ENCODE measurements at places on chromosomes 1 and 21.

DNA sequence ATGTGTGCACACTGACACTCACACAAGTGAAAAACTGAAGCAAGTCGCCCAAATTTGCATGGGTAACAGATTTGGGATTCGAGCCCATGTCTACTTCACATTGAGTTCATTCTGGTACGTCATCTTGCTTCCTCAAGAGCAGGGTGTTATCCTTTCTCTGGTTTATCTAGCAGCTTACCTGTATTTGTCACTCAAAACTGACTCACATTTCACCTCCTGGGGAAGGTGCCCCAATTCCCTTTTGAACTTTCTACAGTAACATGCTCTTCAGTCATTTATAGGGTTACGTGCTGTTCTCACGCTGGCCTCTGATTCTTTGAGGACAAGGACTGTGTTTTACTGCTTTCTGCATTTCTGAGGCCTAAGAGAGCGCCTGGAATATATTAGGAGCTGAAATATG is 162.8 kb downstream of the PDE4B start:
- DNase-seq = no peak

DNA sequence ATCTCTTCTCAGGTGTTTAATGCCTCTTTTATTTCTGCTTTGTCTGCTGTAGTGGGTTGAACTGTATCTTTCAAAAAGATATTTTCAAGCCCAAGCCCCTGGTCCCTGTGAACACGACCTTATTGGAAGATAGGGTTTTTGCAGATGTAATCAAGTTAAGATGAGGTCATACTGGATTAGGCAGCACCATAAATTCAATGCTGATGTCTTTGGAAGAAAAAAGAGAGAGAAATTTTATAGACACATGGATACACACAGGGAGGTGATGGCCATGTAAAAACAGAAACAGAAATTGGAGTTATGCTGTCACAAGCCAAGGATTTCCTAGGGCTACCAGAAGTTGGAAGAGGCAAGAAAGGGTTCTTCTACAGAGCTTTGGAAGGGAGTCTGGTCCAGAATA is 301.4 kb downstream of the KCTD3 start:
- no peak for DNase-seq

DNA sequence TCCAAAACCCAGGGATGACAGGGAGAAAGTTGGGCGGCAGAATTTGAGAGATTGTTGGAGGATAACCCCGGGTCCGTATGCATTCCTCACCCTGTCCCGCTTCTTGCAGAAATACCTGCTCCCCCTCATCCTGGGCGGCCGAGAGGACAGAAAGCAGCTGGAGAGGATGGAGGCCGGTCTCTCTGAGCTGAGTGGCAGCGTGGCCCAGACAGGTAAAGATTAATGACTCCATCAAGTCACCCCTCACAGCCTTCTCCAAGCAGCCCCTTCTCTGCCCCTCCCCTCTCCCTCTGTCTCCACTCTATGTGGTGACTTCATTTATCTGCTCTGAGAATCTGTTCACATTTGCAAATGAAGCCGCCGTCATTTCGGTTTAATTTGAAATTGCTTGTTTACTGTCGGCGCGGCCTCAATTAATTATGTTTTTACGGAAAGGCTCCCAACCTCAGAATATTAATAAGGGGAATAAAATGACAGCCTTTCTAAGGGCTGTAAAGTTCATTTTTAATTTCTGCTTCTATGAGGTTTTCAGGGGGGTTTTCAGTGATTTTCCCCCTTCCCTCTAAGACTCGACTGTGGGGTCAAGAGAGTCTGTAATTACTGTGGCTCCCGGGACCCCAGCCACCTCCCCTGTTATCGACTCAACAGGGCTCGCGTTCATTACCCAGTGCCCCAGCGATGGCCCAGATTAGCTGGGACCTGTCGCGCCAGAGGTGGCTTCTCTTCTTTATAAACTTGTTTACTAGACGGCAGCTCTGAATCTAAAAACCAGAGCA is 148.3 kb downstream of the PEX14 start:
- no peak for DNase-seq

- DNase-seq = no peak
Observed at GRCh38 chr1:47578026-47578720, 140.3 kb downstream of the FOXD2 start.

DNA sequence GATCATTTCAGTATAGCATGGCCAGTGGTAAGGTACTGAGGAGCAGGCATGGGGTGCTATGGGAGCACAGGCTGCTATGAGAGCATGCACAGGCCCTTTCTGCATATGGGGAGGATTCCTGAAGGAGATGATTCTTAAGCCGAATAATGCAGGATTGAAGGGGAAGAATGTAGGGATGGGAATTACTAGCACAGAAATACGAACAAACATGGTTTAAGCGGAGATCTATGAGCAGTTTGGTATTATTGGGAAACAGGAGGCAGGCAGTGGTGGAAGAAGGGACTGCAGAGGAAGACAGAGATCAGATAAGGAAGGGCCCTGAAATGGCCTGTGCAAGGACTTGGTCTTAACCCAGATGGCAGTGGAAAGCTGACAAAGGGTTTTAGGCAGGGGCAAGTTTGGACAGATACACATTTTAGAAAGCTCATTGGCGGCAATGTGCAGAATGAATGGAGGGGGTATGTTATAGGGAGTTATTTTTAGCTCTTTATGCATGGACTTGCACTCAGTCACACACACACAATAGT is 1.7 kb downstream of the OSCP1 start:
- no peak for DNase-seq

- peak; percentile 76 for DNase-seq
Observed at GRCh38 chr21:39675590-39675989, 62.9 kb downstream of the B3GALT5 start.

DNA sequence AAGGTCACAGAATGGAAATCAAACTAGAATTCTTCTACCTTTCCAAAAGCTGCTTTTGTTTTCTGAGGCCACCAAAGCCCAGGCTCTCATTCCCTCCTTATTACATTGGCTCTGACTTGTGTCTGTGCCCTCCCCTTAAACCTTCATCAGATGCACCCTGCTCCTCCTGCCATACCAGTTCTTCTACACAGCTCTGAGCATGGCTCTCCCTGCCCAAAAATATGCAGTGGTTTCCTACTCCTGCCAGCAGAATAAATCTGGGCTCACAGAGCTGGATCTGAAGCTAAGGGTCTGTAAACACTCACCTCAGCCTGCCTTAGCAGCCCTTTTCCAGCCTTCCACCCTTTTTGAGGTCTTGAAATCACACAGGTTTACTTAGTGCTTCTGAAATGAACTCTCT is 55.0 kb downstream of the TTC3 start:
- DNase-seq = no peak

GRCh38 chr1:205375835-205376545 is 19.3 kb upstream of the KLHDC8A start:
- no peak for DNase-seq

DNA sequence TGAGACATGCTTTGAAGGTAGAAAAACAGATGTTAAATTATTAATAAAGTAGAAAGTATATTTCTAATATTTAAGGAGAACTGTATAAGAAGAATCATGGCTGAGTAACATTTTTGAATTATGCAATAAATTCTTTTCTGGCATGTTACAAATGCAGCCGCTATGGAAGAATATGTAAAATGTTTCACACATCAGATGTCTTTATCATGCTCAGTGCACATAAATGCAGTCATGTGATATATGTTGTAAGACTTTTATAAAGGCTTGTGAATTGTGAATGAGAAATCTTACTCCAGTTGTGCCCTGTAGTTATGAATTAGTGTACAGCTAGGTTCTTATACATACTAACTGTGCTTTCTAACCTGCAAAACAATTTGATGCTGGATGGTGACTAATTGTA is 53.5 kb downstream of the LRRC8B start:
- DNase-seq = no peak

DNA sequence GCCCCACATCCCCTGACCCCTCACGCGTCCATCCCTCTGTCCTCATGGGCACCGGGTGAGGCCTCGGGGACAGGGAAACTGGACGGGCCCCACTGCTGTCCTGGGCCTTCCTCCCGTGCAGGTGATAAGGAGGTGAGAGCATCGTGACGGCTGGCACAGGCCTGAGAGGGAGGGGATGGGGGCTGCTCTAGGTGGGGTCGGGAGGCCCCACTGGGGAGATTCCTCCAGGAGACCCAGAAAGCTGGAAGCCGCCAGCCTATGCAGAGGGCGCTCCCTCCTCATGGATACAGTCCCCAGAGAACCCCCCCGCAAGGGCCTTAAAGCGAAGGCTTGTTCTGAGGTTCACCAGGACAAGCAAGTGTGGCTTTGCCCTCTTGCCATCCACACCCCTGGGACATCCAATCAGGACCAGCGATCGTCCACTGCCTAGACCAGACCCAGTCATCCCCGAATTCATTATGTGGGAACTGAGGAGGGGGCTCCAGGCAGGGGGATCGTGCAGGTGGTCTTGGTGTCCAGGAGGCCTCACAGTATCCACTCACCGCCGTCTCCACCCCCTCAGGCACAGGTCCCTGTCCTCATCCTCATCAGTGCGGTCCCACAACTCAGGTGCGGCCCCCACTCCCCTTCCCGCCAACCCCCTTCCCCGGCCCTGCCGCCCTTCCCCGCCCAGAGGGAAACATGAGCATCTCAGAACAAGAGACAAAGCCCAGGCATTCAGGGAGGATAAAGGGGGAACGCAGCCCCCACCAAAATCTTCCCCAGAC is 45.3 kb upstream of the COL18A1 start:
- no peak for DNase-seq

All from NCI-H1436 (cell line).